ENCODE measurements at places on chromosomes 2 and 18.

DNA sequence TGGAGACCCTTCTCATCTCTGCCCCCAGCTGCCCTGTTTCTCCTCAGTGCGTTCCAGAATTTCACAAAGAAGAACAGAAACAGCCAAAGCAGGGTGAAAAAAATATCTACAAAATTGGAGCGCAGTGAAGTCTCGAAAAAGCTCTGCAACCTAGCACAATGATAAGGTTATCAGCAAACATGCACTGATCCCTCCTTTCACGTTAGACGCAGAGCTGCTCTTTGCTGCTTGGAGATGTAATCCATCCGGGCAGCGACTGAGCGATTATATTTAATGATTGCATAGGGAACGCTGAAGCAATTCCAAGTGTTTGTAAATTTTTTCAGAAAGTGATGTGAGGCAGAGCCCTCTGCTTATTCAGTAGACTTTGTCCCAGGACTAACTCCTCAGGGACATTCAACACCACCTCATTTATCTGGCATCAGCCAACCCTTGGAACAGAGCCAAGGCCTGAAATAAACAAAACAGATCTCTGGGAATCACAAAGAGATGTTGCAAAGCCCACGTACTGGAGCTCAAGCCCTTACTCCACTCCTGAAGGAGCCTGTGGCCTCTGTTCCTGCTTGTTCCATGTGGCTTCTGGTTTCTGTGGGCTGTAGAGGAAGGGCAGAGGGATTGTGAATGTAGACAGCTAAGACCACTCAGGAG, 172.6 kb upstream of the BCL2L11 start:
- no peak for DNase-seq

DNA sequence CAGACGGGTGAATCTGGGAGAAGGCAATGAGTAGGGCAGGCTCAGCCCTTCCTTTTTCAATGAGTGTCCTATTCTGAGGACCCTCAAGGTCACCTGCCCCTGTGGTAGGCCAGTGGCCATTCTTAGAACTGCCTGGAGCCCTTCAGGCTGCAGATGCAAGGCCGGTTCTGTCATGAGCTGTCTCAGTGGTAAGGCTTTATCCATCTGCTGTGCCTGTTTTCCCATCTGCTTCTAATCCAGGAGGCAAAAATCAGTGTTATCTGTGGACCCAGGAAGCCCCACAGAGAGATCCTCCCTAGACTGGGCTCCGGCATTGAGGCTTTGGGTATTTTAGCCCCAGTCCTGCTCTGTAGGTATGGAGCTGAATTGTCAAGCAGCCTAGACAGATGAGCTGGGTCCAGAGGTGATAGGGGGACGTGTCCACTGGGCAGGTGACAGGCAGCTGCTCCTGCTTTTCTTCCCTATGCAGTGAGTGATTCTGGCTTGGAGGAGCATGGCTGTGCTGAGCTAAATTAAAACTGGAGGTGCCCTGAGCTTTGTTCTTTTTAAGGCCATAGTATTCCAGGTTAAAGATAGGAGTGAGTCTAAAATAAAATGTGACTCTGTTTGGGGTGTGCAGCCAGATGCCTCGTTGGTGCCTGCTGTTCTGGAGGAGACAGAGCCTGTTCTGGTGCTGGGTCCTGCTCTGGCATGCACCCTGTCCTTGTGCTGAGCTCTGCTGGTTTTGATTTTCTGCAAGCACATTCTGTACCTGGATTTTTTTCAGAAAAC, 92.5 kb downstream of the FHOD3 start:
- DNase-seq: no peak

DNA sequence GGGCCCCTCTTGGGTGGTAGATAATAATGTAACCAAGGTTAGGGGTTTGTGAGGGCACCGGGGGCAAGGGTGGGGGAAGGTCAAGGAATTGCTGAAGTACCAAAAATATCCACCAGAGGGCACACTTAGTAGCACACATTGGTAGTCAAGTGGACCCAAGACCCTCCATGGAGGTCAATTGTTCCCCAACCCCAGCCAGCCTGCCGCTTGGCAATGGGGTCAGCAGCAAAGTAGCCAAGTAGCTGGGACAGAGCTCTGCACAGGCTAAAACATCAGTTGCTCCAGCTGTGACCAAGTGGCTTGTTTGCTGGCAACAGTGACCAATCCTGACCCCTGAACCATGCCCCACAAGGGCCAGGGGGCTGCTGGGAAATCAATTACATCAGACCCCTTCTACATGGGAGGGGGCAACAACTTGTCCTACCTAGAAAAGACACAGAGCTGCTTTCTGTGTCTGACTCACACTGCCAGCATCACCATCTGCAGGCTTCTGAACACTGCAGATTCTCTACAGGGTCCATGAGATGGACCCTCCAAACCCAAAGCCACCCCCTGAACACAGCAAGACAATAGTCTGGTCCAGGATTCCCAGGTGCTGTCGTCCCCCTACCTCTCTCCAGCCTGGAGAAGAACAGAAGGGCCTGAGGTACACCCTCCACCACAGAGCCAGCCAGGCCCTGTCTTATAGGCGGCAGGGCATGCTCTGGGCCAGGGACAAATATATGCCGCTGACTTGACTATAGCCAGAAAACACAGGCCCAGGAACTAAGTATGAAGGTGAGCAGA, 76.0 kb downstream of the EMX1 start:
- DNase-seq: peak; percentile 28

GRCh38 chr2:222568865-222569264, 87.0 kb downstream of the FARSB start:
- DNase-seq: peak; percentile 60

DNA sequence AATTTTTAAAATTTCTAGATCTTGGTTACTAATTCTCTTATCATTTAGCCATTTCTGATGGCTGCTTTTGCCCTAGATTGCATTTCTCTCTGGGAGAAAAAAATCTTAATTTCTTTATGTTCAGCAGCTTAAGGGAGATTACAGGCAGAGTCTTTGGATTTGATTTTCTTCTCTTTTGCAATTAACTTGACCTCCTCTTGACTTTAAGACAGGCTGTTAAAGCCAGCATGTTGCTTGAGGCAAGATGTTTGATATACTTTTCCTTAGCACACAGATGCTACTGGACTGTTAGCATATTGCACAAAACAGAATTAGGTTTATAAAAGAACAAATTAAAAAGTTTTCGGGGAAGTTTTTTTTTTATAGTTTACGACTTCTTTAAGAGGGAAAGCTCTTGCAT, 50.0 kb downstream of the XRCC5 start:
- DNase-seq: no peak

DNA sequence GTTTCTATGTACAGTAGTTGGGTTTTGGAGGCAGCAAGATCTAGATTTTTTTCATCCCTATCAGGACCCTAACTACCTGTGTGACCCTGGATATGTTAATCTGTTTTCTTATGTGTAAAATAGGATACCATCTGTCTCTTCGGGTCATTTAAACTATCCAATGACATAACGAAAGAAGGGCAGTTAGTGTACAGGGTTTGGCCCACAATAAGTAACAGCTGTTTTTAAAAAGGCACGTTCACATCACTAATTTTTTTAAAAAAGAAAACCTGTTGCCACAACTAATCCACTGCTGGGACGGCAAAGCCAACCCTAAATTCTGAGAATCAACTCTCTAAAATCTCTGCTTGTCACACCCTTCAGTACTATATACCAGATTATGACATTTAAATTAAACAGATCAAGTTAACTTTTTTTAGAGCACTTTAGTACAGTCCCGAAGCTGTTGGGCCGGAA, 869 bp downstream of the USP40 start:
- no peak for DNase-seq

- DNase-seq: peak; percentile 66
Measured at GRCh38 chr2:192146069-192147015, 48.4 kb downstream of the TMEFF2 start.

DNA sequence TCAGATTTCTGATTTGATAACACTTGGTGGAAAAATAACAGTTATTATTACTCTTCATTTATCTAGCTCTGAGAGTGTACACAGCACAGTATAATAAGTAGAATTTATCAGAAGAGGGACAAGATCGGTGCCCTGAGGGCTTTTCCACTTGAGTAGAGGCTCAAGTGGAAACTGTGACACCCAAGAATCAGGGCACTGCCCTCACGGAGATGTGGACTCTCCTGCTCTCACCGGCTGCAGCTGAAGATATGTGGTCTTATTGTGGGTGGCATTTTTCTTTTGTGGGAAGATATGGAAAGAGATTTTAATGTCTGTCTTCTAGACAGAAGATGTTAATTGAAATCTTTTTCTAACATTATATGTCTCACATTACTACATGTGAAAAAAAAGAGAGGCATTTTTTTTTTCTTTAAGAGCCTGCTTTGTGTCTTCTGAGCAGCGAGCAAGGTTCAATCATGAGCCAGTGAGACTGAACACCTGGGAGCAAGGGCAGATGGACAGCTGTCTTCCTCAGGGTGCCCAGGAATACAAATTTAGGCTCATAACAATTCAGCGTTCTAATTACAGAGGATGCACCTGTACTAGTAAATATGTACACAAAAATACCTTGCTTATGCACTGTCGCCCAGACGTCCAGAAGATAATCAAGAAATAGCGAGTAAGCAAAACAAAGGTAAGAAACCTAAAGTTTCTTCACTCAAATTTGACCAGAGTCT, 1098.2 kb upstream of the FANCL start:
- no peak for DNase-seq

DNA sequence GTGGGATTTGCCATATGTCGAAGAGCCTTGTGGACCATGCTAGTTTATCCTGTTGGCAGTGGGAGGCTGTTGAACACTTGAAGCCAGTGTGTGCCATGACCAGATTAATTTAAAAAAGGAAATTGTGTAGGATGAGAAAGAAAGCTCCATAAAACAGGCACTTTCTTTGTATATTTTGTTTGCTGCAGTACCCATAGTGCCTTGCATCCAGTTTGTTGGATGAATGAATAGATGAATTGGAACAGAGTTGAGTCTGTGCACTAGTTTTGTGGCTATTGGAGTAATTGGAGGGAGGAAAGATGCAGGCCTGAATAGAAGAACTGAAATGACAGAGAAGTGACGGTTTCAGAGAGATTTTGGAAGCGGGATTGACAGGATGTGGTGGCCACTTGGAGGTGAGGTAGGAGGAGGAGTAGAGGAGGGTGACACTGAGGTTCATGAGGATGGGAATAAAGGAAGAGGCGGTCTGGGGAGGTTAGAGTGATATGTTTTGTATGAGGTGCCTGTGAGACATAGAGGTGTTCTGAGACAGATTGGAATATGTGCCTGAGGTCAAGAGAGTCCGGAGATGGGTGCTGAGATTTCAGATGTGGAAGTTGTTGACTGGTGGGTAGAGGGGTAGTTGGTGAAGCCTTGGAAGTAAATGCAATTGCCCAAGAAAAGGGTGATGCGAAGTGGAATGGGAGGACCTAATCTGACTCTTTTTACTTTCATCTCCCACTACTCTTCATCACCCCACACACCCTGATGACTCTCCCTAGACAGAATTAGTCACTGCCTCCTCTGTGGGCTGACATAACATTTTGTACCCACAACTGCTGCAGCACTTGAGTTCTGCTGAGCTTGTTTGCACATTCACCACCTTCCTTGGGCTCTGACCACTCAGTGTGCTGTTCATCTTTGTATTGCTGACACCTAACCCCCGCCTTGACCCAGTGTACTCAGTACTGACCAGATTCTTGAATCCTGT, 5.1 kb downstream of the DGUOK start:
- peak; percentile 5 for DNase-seq

- DNase-seq: peak; percentile 93
Measured at GRCh38 chr2:197915548-197916265, 111.3 kb downstream of the PLCL1 start.

Data from AG10803 (cell line).